ENCODE measurements at places on chromosomes 7 and 10.

DNA sequence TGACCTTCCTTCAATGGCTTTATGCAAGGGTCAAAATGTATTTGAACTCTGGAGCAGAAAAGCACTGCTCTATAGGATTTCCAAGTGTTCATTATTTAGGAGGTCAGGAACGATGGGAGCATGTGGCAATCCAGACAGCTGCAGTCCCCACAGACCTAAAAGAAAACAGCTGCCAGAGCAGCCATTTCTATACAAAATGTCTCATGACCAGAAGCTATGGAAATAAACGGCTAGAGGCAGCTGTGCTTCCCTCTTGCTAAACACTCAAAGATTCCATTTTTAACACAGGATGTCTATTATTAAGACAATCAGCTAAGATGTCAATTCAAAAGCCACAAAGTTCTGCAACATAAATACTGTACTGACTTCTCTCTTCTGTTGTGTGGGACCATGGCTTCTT lies 879.1 kb upstream of the C7orf33 start:
- DNase-seq: no peak

GRCh38 chr10:659688-660141 lies 29.8 kb downstream of the DIP2C start:
- no peak for DNase-seq

DNA sequence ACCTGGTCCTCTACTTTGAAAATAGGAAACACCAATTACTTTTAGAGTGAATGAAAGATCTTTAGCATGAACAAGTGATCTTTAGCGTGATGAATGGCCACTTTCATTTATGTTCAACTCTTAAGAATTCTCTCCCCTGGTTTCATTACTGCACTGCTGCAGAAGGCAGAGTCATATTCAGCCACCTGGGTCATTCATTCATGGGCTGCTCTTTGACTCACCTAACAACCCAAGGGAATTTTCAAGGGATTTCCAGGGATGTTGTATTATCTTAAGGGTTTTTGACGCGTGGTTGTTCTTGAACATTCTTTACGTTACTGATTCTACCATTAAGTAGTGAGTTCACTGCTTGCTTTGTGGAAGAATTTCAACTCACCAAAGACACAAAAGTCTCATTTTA lies 87.3 kb upstream of the STK17A start:
- no peak for DNase-seq

GRCh38 chr7:41013117-41013516 lies 689.8 kb downstream of the INHBA start:
- DNase-seq: no peak

DNA sequence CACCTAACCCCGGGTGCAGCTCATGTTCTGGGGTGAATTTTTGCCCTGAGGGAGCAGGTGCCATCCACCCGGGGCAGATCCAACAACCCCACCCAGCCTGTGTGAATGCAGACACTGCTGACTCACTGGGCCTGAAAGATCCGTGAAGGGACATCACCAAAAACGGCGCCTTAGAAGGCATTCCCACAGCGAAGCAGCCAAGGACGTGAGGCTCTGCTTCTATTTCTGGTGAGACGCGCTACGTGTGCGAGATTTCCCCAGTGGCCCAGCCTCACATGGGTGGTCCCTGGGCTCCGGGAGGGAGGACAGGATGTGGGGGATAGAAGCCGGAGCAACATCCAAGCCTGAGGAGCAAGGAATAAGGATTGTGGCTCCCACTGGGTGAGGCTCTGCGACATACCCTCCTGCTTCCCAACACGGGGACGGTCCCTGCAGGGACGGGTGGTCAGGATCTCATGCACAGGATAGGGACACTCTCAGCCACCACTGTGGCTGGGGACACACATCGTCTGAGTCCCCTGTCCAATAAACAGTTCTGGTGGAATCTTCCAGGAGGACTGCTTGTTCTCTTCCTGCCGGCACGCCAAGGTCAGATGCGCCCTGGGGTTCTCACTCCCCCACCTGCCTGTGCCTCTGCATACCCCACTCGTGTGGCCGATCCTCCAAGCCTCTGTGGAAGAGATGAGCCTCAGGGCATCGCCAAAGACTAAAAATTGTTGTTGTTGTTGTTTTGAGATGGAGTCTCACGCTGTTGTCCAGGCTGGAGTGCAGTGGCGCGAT lies 70.2 kb downstream of the ZRANB1 start:
- no peak for DNase-seq

Measured in NCI-H1694 treated with DMSO at 0.1 percent for 48 hours (cell line).